ENCODE measurements at places on chromosomes 6 and 20.

DNA sequence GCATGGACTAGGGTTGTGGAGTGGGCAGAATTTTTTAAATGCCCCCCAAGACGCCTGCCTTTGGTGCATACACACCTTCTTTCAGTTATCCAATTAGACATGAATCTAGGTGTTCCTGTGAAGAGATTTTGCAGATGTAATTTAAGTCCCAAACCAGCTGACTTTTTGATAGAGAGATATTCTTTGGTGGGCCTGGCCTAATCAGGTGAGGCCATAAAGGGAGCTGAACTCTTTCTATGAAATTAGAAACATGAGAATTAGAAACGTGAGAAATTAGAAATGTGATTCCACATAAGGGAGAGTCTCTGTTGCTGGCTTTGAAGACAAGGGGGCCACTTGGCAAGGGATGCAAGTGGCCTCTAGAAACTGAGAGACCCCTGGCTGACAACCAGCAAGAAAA is 36.4 kb upstream of the TTPAL start:
- no peak for DNase-seq

- no peak for DNase-seq
These were observed 828 bp upstream of the SULF2 start for GRCh38 chr20:47785854-47786764.

- no peak for DNase-seq
These were observed 71.0 kb upstream of the SAMD3 start for GRCh38 chr6:130293800-130294199.

DNA sequence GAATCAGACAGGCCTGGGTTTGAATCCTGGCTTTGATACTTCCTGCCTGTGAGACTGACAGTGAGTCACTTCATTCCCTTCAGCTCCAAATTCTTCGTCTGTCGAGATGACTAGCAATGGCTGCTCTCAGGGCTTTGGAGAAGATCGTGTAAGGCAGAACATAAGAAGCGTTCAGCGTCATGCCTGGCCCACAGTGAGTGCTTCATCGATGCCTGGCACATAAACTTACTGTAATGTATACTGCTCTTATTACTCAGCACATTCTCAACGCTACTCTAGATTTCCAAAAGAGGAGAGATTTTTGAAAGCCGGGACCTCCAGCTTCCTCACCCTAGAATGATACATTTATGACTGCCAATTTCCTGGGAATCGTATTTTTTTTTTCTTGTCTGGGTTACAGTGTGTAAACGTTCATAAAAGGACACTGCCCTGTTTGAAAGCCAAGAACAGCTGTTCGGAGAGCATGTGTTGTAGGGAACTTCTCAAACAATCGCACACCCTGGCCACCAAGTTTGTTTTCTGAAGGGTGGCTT is 16.2 kb upstream of the BCAS1 start:
- DNase-seq = no peak

- DNase-seq = no peak
These were observed 117.3 kb upstream of the TNFAIP3 start for GRCh38 chr6:137749696-137750211.

DNA sequence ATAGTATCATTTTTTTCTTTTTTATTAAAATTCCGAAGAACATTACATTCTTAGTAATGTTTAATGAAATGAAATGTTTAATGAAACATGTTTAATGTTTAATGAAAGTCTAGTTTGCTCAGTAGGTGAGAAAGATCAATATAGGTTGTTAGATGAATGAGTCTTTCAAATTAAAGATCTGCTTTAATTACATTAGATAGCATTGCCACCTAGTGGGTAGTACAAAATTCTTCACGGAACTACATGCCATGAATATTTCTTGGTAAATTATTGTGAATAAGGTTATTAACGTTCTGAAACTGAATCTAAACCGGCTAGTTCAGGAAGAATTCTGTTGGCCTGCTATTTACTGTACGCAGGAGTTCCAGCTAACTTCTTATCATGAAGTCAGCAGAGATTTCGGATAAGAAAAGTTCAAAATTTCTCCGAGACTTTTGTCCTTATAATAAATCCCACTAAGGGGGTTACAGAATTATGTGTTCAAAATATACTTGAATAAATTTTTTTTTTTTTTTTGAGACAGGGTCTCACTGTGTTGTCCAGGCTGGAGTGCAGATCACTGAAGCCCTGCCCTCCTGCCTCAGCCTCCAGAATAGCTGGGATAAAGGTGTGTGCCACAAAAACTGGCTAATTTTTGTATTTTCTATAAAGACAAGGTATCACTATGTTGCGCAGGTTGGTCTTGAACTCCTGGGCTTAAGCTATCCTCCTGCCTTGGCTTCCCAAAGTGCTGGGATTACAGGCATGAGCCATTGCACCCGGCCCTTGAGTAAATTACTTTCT is 7.9 kb upstream of the GMNN start:
- no peak for DNase-seq
